ENCODE measurements at places on chromosomes 11 and 22.

GRCh38 chr22:49057910-49058309, 769.8 kb downstream of the BRD1 start:
- no peak for DNase-seq

GRCh38 chr11:47308050-47308823, 38.3 kb downstream of the MADD start:
- no peak for DNase-seq

DNA sequence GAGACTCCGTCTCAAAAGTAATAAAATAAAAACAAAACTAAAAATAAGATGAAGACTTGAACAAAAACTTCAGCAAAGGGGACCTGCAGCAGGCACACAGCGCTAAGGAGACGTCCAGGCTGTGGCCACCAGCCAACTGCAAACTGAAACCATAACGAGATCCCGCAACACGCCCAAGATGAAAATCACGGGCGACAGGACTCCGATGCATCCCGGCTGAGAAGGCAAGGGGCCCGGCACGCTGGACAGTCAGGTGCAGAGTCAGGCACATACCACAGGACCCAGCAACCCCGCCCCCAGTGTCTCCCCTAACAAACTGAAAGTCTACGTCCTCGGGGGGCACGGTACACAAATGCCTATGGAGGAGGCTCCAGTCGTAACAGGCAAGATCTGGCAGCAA, 9.2 kb downstream of the HRAS start:
- DNase-seq: no peak

DNA sequence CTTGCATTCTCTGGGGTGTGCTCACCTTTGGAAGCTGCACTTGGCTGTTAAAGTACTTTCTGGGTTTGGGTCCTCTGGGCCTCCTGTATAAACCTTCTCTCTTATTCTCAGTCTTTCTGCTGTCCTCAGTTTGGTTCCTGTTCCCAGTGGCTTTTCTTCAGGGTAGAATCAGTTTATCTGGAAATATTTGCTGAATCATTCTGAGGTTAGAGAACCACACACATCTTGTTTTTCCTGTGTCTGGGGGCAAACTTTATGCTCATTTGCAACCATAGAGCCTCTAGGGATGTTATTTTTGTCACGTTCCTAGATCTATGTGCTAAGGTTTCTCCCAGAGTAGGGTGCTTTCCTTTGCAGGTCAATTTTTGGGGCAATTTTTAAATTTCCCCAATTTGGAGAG, 224.3 kb upstream of the C11orf87 start:
- DNase-seq: peak; percentile 13

DNA sequence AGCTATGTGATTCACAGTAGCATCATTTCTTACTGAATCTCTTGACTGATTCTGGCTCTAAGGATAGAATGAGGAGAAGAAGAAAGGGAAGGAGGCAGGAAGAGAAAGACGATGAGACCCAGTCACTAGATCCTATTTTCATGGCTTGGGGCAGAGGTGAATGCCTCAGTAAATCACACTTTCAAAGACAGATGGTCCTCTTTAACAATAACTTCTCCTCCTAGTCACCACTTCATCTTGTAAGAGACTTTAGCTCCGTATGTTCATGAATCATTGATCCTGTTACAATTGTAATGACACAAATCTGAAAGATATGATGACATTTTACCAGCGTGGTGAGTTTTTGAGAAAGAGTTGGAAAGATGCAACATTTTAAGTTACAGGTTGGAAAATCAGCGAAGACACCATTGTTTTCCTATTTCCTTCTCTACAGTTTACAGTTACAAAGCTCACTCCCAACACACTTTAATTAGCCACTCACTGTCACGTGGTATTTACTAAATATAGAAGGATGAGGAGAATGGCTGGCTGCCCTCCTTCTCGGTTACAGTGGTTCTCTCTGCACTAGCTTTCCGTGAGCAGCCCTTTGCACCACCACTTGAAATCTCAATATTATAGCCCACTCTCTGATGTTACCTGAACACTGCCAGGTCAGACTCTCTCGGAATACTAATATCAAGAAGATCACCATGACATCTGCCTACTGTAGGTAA, 205.8 kb downstream of the CADM1 start:
- DNase-seq: no peak

GRCh38 chr22:29689880-29690213, 30.0 kb upstream of the CABP7 start:
- DNase-seq: peak; percentile 14

GRCh38 chr11:94885133-94885532, 88.2 kb downstream of the CWC15 start:
- no peak for DNase-seq

DNA sequence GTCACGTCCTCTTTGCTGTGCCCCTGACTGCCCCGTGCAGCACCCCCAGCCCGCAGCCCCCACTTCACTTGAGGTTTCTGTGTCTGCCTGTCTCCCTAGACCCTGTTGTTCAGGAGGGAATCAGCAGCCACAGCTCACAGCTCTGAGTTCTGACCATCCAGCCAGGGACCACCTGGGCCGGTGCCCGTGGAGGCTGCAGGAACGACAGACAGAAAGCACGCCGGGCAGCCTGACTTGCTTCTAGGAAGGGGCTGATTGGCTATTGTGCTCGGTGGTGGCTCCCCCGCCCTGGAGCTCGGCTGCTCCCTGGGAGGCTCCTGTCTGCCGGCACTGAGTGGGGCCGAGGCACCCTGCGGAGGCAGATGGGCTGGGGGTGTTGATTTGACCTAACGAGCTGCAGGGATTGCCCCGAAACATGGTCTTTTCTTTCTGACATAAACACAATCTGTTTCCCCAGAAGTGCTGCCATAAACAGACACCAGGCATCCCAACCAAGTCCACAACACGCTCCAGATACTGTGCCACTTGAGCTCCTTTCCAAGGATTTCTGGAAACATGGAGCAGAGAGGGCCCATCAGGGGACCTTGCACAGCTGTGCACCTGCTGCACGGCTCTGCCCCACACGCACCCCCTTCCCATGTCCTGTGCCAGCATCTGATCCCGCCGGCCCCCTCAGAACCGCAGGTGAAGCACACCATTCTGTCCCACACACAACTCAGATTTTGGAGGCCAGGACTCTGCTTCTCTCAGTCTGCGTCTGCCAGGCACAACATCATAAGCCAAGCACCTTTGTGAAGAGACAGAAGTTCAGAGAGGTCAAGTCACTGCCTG, 855.9 kb downstream of the TBC1D22A start:
- DNase-seq: no peak
